AG04449 (cell line): ENCODE measurements at places on chromosomes 12 and 14.

DNA sequence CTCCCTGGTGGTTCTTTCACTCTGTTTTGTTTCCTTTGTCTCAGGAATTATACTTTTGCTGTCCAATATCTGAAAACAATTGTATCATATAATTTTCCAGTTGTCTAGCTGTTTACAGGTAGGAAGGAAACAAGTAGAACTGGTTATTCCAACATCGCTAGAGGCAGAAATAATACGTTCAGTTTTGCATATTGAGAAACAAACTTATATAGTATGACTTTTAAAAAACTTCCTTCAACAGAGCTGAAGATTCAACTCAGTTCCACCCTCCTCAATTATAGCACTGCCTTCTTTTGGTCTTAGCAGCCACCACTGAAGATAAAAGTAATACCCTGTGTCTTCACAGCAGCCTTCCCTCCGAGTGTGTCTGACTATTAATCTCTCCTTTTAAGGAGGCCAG, 214.3 kb downstream of the EFCAB11 start:
- no peak for DNase-seq

GRCh38 chr12:73589220-73589619, 948.4 kb upstream of the ATXN7L3B start:
- DNase-seq: no peak

- no peak for DNase-seq
Observed at GRCh38 chr12:9619411-9620179, 11.9 kb upstream of the KLRB1 start.

GRCh38 chr12:105334582-105334981, 4.1 kb downstream of the C12orf75 start:
- DNase-seq: peak; percentile 45

GRCh38 chr12:7647071-7647470, 18.6 kb downstream of the APOBEC1 start:
- no peak for DNase-seq

GRCh38 chr14:102629011-102629444, 36.6 kb downstream of the RCOR1 start:
- no peak for DNase-seq

DNA sequence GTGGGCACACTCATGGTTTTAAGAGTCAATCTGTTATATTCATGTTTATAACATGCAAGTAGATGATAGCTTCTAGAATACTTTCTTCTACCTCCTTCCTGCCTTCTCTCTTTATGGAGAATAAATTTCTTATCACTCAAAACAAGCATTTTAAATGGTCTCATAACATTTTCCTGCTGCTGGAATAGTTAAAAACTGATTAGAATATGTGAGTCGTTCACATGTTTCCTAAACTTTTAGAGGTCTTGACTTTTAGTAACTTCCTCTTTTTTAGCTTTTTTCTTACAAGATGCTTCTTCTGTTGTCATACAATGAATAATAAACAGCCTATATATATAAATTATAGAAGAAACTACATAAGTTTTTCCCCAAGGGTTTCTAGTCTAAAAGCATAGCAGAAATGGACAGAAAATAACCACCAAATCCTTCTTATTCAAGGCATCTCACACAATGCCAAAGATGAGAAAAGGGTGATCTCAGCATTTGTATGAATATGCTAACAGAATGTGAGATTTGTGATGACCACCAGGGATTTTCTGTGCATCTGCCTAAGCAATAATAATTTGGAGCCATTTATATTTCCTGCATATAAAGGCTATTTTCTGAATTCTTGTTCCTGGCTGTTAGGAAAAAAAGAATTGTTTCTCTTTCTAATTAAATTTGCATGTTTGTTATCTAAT, 127.8 kb downstream of the DAAM1 start:
- DNase-seq: no peak

- DNase-seq: no peak
Observed at GRCh38 chr12:9240776-9241175, 32.6 kb upstream of the PZP start.

- peak; percentile 81 for DNase-seq
Observed at GRCh38 chr12:26271889-26272492, 76.6 kb downstream of the SSPN start.

DNA sequence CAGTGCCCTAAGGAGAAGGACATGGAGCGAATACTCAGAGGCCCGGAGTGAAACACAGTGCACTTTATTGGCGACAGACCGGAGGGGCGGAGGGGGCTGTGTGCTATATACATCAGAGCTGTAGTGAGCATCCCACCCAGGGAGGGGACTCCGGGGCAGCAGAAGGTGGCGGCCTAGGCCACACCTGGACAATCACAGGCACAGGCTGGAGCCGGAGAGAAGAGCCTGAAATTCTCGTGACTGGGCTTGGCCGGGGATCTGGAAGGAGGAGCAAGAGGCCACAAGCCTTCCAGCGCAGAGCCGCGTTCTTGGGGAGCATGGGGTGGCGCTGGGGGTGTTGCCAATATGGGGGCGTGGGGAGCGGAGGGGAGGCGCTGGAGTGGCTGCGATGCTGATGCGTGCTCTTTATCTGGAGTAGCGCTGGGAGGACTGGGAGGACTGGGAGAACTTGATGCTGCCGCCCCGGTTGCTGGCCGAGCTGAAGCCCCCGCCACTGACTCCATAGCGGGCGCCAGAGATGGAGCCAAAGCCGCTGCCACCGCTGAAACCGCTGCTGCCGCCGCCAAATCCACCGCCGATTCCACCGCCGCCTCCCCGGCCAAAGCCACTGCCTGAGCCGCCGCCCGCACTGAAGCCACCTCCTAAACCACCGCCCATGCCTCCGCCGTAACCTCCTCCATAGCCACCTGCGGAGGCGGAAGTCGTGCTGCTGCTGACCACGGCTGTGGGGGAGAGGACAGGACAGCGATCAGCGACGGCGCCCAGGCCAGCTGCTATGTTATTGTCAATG, 6.1 kb downstream of the KRT3 start:
- DNase-seq: no peak

- DNase-seq: no peak
Observed at GRCh38 chr14:33477797-33478196, 473.1 kb downstream of the EGLN3 start.

DNA sequence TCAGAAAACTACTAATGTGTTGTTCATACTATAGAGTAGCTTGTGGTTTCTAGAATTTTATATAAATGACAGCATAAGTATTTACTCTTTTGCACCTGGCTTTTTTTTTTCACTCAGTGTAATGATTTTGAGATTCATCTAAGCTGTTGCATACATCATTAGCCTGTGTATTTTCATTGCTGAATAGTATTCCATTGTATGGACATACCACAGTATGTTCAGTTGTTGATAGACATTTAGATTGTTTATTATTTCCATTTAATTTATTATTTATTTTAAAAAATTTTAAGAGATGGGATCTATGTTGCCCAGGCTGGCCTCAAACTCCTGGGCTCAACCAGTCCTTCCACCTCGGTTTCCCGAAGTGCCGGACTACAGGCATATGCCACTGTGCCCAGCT, 80.0 kb downstream of the IFT43 start:
- no peak for DNase-seq

DNA sequence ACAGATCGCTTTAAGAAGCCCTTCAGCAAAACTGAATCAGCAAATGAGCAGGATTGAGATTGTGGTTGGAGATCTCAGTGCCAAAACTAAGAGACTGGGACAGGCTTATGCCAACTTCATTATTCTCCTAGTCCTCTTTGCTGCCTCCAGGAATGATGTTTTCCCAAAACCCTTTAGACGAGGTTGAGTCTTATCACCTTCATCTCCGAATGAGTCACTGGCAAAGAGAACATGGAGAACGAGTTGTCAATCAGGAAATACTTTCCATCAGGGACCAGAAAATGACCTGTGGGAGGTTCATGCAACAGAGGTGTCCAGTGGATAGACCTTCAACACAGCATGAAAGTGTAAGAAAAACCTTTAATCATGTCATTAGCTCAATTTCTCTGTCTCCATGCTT, 461.5 kb downstream of the RMST start:
- DNase-seq: no peak

- DNase-seq: no peak
Observed at GRCh38 chr14:67674480-67675218, at the start of gene VTI1B. VTI1B (minus strand) TSS chr14:67674632; CDS start chr14:67674489, 143 bp downstream.

GRCh38 chr14:94562022-94562421, 780 bp downstream of the SERPINA4 start:
- DNase-seq: no peak

DNA sequence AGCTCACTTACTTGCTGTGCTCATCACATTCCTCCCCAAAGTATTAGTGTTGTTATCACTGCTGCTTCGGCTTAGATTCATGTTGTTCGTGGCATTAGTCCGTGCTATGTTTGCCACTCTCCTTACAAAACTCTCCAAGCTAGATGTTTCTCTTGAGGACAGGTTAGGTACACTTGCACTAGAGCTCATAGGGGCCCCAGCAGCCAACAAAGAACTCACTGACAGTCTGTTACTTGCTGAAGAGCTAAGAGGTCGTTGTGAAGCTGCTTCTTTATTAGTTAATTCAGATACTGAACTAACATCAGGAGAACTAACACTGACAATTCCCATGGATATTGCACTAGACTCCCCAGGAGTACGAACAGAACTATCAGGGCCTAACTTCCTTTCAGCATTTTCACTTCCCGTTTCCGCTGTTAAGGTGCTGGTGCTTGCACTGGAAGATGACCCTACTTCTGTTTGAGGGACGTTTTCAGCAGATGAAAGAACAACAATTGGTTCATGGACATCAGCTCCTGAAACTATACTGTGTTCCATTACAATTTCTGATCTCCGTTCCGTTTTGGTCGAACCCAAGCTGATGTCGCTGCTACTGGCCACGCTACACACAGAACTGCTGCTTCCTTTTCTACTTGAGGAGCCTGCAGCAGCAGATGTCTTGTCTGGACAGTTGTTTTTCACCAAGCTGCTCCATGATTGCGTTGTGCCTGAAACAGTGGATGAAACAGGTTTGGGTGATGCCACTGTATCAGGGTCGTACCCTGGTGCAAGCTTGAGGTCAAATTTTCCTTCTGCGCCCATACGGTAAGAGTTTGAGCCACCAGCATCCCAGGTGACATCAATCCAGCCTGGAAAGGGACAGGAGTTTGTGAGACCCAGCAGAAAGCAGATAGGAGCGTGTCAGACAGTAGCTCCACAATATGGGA, 78.7 kb downstream of the HECTD1 start:
- DNase-seq: no peak

- DNase-seq: no peak
Observed at GRCh38 chr12:16530268-16530850, 75.6 kb downstream of the LMO3 start.

GRCh38 chr14:50395448-50395847, 1.2 kb downstream of the CDKL1 start:
- DNase-seq: no peak

DNA sequence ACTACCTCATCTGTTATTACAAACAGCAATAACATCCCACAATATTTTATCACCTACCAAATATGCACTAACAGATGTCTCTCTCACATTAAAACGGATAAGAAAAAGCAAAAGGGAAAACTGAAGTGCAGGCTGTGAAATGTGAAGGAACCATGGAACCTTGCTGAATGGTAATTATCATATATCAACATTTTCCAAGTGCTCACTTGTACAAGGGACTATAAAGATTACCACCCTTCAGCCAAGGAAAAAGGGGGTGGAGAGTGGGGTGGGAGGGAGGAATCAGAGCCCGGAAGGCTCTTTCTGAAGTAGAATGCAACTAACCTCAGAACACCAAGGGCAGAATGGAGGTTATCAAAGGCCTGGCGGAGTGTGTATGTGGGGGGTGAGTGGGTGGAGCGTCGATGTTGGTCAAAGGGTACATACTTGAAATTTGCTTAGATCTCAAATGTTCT, 1.2 kb downstream of the SNX6 start:
- DNase-seq: no peak

DNA sequence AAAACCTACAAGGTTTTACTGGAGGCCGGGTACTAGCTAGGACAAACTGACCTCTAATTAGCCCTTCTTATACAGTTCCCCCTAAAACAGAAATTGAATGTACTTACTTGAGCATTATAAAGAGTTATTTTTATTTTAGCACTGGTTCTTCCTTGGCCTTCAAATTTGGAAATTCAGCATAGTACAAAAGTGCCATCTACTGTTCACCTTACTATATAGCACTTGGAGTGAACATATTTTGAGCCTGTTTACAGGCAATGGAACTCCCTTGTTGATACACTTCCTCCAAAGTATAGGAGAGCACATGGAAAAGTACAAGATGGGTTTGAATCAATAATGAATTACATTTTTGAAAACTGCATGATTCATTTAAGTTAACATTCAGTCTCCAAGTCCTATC, 3.9 kb upstream of the POC1B start:
- DNase-seq: no peak

GRCh38 chr14:74907744-74908143, 15.3 kb downstream of the RPS6KL1 start:
- DNase-seq: no peak

DNA sequence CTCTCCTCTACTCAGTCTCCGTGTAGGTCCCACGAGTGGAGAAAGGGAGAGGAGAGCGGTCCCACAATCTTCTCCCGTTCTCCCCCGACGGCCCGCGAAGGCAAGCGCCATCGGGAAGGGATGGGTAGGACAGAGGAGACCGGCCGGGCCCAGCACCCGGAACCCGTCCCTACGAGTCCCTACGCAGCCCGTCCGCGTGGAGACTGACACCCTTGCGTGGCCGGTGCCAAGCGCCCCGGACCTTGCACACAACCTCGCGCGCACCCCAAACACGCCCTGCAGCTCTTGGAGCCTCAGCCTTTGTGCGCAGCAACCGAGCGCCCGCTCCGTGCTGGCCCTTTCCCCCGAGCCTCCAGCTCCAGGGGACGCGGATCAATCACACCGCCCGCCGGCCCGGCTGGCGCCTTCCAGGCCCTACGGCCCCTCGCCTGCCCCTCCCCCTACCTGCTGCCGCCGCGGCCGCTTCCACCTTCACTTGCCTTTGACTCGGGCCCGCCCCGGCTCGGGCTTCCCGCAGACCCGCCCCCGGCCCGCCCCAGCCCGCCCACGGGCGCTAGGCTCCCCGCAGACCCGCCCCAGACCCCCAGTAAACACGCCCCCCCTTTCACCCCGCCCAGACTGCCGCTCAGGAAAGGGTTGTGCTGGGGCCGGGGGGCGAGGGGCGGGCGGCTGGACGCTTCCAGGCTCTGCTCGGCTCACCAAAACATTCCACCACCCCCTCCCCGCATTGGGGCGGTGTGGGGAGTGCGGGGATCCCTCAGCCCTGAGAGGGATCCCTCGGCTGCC, at the start of gene NDRG2:
Gene NDRG2, minus strand, starts transcription at position 477 of the 786 bp plus-strand sequence. CDS start 1,746 bp downstream, outside the sequence.
- DNase-seq: no peak

DNA sequence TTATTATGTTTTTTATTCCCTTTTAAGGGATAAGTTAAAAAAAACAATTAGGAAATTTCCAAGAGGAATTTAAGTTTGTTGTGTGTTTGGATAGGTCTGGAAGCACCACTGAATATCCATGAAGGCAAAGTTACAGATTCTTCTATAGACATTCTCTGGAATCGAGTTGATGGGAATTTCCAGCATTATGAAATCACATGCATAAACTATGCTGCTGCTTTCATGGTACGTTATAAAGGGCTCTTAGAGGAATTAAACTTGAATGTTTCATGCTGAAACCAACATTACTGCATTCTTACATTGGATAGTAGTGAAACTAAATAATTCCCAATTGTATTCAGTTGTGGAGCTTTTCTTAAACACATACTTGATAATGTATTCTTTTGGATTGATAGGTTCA, 21.5 kb upstream of the PTPRQ start:
- peak; percentile 75 for DNase-seq

- no peak for DNase-seq
Observed at GRCh38 chr14:73744874-73745529, 30.8 kb upstream of the PNMA1 start.
